T-helper 2 cell (primary cell): ENCODE measurements at places on chromosomes 12 and 14.

DNA sequence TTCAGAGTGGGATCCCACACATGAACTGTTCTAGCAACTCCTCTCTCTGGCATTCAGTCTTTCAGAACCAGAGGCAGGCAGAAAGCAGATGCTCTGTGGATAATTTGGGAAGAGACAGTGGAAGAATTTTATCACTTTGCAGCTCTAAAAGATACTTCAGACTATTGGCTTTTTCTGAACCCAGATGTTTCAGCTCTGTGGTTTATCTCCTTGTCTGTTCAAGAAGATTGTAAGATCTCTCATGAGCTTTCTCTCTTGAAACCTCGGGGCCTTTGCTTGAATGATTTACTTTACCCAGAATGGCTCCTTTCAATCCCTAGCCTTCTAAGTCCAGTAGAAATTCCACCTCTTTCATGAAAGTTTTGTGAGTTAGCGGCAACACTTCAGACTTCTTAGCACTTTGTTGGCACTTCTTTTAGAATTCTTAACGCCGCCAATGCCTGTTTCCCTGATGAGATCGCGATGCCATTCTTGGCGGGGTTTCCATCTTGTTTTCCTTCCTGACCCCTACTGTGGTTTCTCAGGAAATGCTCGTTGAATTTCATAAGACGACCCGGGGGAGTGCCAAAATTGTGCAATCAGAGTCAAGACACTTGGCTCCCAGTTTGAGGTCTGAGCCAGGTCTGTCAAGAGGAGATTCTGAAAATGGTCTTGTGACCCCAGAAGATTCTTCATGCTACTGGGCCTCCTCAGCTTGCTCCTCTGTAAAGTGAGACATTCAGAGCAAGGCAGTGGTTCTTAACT, 107.0 kb upstream of the PRICKLE1 start:
- DNase-seq: no peak

DNA sequence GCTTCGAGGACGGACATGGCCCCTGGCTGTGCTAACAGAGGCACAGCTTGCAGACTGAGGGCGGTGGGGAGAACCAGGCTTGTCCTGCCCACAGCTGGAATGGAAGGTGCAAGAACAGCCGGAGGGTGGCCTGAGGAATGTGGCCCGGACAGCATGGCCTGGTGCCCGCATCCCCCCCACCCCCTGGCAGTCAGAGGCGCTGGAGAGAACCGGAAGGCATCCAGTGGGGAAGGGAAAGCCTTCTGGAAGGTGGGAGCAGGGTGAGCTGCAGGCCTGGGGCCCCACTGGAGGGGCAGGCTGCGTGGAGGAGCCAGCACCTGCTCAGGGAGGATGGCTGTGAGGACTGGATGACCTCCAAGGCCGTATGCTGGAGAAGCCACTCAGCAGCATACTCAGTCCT, 8.1 kb upstream of the CYP46A1 start:
- no peak for DNase-seq

- DNase-seq: no peak
These were observed 141.3 kb downstream of the KTN1 start for GRCh38 chr14:55721353-55721752.

- no peak for DNase-seq
These were observed 8.5 kb downstream of the WSB2 start for GRCh38 chr12:118052324-118053070.

GRCh38 chr12:131221957-131222328, 268.2 kb downstream of the ADGRD1 start:
- no peak for DNase-seq

DNA sequence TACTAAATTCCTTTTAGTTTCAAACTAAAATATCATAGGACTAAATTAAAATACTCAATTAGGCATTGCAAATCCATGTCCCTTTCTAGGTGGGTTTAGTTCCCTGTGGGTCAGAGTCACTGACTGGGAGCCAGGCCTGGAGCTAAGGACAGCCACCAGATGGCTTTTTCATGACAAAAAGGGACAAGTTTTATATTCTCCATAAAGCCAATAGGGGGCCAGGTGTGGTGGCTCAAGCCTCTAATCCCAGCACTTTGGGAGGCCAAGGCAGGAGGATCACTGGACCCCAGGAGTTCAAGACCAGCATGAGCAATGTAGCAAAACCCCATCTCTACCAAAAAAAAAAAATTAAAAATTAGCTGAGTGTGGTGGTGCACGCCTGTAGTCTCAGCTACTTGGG, 35.4 kb upstream of the EIF5 start:
- DNase-seq: no peak

DNA sequence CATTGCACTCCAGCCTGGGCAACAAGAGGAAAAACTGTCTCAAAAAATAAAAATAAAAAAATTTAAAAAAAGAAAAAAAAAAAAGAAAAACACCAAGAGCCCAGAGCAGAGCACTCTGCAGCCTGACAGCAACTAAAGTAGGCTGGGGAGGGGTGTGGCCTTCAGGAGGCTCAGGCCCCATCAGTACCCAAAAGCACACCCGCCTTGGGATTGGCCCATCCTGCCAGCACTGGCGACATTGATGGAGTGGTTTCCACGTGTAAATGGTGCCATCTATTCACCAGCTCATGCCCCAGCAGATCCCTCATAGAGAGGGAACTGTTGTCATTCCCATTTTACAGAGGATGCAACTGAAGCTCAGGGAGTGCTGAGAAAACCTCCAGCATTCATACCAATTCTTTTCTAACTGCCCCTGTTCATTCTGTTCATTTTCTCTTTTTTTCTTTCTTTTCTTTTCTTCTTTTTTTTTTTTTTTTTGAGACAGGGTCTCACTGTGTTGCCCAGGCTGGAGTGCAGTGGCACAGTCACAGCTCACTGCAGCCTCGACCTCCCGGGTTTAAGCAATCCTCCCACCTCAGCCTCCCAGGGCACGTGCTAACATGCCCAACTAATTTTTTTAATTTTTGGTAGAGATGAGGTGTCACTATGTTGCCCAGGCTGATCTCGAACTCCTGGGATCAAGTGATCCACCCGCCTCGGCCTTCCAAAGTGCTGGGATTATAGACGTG, 89.3 kb downstream of the IRF2BPL start:
- DNase-seq: no peak

GRCh38 chr12:6754411-6754810, 1.5 kb upstream of the MLF2 start:
- DNase-seq: no peak

DNA sequence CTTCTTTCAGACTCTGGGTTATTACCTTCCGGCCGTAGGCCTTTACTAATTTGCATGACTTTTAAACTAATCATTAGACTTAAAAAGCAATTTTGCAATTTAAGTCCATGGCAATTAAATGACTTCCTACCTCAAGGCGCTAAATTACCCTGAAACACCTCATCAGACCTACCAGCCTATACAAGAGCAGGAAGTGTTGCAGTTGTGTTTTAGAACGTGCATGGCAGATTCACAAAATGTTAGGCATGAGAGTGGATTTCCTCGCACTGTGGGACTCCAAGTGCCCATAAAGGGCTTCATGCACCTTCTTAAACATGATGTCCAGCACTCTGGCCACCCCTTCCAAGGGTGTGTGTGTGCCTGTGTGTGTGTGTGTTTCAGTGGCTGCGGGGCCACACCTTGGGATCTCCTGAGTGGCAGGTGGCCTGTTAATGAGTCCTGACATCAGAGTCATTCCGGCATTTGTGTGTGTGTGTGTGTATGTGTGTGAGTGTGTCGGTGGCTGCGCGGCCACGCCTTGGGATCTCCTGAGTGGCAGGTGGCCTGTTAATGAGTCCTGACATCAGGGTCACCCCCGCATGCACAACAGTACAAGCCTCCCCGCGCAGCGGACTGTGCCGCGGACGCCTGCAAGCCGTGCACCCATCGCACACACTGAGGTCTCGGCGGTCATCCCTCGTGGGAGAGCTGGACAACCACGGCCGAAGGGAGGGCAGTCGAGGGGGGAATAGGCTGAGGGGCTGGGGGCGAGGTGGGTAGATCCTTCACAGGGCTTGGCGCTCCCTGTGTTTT, 900 bp downstream of the C2CD5 start:
- DNase-seq: peak; percentile 30

DNA sequence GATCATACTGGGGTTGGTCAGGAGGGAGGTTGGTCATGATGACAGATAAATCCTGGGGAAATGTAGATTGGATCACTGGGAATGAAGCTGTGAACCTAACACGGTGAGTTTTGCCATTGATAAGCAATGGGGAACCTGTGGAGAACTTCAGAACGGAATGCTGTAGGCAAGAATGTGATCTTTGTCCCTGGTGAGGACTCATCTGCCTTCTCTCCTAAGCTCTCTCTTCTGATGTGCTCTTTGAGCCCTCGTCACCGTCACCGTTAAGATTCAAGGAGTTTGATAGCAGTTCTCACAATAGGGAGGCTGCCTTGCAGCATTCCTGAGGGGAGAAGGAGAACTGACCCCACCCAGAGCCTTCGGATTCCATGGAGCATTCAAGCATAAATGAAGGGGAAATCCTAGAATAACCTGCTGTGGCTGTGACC, 217.6 kb downstream of the ANO6 start:
- DNase-seq: no peak
